Fibroblast of gingiva (primary cell): ENCODE measurements at places on chromosomes 3 and 15.

DNA sequence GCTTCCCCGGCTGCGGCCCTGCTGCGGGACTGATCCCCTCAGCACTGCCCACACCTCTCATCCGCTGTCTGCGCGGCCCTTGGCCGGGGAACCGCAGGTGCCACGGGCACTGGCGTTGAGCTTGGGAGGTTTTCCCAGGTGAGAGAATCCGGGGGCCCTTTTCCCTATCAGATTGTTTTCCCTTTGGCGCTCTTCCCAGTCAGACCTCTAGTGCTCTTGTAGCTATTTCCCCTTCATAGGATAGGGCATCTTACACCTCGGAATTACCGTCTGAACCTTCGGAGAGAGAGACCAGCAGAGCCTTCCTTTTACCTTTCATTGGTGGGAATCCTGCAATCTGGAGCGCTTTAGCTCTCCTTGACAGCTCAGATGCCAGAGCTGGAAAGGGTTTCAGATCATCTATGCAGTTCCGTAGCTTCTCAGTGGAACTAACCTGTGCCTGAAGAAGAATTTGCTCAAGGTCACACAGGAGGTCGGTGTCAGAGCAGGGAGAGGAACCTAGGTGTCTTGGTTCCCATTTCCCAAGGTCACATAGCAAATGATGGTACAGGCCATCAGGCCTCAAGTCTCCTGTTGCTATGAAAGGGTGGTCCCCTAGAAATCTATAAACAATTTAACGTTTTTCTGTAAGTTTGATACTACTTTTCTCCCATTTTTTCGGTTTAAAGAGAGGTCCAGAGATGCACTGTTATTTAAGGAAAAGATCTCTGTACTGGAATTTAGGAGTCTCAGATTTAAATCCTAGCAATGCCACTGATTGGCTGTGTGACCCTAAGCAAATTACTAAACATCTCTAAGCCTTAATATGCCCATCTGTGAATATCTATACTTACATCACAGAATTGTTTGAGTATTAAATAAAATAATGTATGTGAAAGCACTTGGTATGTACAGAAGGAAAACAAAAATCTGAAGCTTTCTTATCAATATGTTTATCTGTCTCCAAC, 916 bp downstream of the IDH3A start:
- DNase-seq = no peak

GRCh38 chr3:158739661-158740060, 7.4 kb upstream of the RARRES1 start:
- no peak for DNase-seq

DNA sequence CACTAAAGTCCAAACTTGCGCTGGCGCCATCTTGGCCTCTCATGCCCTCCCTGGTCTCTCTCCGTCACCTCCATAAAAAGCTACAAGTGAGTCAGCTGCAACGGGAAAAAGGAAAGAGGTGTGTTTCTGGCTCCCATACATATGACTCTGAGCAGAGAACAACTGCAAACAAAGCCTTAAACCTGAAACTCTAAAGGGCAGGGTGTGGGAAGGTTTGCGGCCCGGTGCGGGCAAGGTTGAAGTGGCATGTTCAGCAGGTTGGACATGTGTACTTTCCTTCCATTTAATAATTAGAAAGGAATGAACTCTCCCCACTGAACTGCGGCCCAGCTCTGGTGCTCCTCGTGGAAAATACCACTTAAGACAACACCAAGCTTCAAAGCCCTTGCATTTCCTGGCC, 59.0 kb upstream of the PPARG start:
- no peak for DNase-seq

DNA sequence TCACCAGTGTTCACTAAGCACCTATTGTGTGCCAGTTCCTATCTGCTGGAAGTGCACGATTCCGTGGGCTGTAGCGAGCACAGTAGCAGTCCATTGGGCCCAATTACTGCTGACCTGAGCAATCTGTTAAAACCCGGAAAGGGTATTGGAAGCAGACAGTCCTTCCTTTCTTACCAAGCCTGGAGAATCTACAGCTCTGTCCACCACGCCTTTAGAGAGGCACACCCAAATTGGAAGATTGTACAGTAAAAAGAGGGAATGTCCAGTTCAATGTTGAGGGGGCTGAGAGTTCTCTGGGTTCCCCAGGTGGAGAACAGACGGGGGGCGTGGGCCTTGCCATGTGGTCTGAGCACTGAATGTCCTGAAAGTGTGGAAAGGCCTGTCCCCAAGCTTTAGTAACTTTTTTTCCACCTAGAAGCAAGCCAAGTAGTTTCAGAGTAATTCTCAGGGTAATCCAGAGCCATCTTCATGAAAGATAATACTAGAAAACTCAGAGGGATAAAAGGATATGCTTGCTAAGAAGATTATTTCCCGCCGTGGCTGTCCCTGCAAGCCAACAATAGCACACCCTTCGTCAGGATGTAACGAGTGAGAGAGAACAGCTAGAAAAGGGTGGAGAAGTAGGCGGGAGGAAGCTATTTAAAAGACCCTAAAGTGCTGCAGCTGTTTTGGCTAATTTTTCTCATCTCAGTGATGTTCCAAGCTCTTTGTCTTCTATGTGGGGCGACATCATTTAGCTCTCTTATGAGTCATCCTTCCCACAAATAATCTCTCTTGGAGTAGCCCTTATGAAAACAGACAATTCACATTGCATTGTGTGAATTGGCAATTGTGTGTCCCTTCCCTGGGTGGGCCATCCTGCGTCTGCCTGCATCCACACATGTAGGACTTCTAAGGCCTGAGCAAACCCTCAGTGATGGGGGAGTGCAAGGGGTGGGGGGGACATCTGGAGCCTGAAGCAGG, 181.0 kb downstream of the ATG7 start:
- DNase-seq = peak; percentile 40

DNA sequence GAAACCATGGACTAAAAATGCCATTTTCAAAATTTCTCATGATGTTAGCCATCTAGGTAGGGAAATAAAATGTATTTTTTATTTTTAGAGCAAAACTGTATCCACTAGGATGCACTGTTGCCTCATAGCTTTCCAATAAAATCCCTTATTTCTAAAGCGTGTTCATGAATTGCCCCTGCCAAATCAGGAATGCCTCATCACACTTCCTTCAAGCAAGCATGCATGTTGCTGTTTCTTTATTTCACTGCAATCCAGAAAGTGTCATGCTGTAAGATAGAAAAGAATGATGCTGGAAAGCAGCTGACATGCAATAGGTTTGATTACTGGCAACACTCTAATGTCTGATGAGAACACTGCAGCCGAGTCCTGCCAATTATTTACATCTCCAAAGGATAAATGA, 239.5 kb downstream of the CHL1 start:
- DNase-seq = no peak

GRCh38 chr15:66884661-66885237, 180.7 kb upstream of the SMAD3 start:
- no peak for DNase-seq

- DNase-seq = peak; percentile 59
Observed at GRCh38 chr3:78204977-78205376, 1165.1 kb downstream of the ROBO2 start.

DNA sequence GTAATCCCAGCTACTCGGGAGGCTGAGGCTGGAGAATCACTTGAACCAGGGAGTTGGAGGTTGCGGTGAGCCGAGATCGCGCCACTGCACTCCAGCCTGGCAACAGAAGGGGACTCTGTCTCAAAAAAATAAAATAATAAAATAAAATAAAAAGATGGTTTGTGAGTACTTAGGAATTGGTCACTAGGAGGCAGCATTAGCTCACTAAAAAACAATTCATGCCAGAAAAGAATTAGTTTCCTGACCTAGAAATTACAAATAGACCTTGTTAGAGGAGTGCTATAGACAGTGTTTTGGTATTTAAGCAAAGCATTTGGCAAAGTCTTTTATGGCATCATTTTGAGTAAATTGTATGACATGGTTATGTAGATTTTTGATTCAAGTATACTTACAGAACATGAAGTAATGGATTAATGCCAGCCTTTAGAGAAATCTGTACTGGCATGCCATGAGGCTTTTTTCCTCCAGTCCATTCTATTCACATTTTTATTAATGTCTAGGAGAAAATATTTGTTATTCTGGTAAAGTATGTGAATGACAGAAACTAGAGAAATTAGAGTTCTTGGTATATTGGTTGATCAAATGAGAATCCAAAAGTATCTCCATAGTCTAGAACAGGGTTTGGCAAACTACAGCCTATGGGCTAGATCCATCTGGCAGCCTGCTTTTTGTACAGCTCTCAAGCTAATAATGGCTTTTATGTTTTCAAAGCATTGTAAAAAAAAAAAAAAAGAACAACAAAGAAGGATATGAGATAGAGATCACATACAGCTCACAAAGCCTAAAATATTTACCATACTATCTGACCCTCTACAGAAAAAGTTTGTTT, 81.6 kb downstream of the LRRC49 start:
- peak; percentile 54 for DNase-seq

GRCh38 chr3:137264843-137265330, 307.1 kb downstream of the IL20RB start:
- DNase-seq = no peak

GRCh38 chr3:58101499-58102389, 93.5 kb downstream of the FLNB start:
- no peak for DNase-seq

DNA sequence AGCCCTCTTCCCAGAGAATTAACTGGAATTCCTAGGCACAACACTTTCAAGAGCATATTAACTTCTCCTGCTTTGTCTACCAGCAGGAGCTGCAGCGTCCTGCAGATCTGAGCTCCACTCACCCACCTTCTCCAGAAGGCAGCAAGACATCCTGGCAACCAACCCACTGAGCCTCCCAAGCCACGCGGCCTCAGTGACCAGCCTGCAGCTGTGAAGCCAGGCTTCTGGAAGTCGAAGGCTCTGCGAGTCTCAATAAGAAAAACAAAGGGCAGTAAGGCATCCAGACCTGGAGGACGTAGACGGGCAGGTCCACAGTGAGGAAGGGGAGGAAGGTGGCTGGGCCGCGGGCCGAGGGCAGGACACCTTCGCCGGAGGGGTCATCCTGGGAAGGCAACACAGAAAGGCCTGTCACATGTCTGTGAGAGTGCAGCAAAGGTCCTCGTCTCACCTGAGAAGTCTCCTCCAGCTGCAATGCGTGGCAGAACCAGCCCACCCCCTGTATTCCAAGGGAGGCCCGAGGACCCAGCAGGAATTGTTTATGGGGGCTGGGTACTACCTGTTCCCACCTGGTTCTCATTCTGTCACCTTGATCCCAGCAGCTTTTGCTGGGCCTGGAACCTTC, 36.2 kb downstream of the ZXDC start:
- DNase-seq = no peak

GRCh38 chr3:137325170-137325569, 367.4 kb downstream of the IL20RB start:
- no peak for DNase-seq

- DNase-seq = no peak
Observed at GRCh38 chr15:48283396-48284145, 47.7 kb upstream of the DUT start.

- DNase-seq = no peak
Observed at GRCh38 chr3:185701611-185702261, 115.6 kb downstream of the SENP2 start.

DNA sequence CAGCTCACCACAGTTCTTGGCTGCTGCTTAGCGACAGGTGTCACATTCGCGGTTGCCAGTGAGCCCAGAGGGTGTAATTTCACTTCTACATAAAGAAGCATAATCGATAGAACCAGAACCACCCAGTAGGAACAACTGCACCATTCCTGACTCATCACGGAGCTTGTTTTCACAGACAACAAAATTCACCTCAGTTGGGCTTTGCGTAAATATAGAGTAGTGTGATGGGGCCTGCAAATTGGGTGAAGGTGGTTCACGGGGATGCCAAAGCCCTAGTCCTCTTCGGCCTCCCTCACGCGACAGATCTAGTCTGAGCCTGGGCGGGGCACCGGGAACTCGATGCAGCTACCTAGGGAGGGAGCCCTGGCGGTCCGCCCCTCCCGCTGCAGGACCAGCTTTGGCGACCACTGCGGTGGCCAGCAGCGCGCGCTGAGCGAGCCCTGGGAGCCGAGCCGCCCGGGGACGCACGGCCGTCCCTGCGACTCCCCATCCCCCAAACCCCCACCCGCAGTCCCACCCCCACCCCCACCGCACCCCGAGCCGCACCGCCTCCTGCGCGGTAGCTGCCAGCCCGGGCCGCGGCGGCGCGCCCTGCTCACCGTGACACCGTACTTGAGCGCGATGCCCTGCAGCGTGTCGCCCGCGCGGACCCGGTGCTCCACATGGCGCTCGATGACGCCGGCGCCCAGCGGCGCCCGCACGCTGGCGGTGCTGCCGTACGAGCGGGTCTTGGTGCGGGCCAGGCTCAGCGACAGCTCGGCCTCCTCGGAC, 519 bp downstream of the LYSMD2 start:
- DNase-seq = no peak

DNA sequence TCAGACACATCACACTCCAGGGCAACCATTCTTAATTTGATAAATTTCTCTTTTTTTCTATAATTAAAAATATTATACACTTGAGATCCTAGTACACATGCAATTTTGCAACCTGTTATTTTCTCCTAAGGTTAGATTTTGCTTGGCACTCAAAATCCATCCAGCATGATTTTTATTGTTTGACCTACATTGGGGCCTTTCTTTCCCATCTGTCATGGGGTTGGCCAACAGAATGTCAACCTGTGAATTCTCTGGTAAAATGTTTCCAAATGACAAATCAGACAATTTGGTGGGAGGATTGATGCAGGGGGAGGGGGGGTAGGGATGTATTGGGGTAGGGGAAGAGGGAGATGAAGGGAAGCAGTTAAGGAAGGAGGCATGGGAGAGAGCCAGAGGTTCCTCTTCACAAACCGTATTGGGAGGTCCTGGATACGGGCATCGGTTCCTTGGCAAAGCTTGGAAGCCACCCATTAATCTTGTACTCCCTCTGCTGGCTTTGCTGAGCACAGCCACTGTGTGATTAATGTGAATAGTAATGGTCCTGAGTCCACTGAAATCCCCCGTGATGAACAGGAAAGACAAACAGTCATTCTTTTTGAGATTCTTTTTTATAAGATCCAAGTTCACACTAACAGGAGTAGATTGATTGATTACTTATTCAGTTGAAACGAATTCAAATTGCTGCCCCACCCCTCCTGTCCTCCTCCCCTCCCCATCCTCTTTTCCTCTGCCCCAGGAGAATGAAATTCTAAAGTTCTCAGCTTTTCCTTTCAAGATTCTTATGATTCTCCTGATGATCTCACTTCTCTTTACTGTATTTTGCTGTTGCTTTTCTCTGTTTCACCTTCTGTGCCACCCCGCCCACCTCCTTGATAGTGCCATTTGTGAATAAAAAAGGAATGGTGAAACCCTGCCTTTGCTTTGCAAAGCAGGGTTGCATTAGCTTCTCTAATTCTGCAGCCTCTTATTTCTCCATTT, 82.2 kb upstream of the SLC25A26 start:
- peak; percentile 59 for DNase-seq

DNA sequence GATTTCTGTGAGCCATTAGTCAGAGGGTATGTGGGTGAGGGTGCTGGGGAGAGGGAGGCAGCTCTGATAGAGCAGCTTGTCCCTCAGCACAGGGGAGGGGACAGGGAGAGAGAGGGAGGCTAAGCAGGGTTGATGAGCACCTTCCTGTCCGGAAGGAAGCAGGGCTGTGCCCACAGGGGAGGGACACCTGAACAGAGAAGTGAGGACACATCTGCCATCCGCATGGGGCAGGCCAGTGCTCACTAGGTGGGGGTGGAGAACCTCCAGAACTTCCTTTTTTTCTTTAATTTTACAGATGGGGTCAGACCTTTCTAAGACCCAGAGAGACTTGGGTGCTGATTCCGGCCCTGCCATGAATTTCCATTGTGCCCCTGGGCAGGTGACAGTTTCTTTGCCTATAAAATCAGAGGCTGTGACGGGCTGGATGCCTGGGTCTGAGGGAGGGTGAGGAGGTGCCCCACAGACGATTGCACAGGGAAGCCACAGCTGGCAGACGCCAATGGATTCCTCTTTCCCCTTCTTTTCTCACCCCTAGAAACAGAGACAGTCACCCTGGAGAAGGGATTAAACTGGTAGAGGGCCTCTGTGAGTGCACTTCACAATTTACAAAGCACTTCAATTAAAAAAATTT, 4.1 kb upstream of the TGM5 start:
- DNase-seq = no peak
